ENCODE measurements at places on chromosomes 3 and 15.

GRCh38 chr3:130971208-130971607 lies 55.4 kb downstream of the ASTE1 start:
- no peak for DNase-seq

GRCh38 chr15:31069360-31070000 lies 32.0 kb downstream of the TRPM1 start:
- DNase-seq = no peak

- DNase-seq = no peak
These were observed 1156.1 kb downstream of the TBL1XR1 start for GRCh38 chr3:176041185-176041584.

- DNase-seq = no peak
These were observed 8.5 kb downstream of the GYG1 start for GRCh38 chr3:148999806-149000205.

- DNase-seq = peak; percentile 14
These were observed 311.4 kb downstream of the TBC1D5 start for GRCh38 chr3:17431004-17431403.

DNA sequence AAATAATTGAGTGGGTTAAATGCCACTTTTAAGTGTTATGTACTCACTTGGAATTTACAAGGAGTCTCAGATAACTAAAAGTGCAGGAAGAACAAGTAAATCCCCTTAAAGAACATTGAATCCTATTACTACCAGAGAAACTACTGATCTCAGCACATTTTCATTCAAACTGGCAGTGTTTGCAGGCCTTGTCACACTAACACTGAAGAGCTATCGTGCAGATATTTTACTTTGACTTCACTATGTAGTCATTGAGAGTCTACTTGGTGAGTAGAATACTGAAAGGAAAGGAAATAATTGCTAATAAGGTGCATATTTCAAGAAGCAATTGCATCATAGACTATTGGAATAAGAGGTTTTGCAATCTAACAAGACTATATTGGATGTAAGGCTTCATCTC lies 721.4 kb upstream of the CBLB start:
- no peak for DNase-seq

GRCh38 chr3:130686833-130687232 lies 59.8 kb downstream of the PIK3R4 start:
- DNase-seq = no peak

GRCh38 chr3:102002056-102002455 lies 152.7 kb downstream of the NFKBIZ start:
- no peak for DNase-seq

GRCh38 chr3:194485468-194485880 lies 1.3 kb downstream of the ATP13A3 start:
- no peak for DNase-seq

DNA sequence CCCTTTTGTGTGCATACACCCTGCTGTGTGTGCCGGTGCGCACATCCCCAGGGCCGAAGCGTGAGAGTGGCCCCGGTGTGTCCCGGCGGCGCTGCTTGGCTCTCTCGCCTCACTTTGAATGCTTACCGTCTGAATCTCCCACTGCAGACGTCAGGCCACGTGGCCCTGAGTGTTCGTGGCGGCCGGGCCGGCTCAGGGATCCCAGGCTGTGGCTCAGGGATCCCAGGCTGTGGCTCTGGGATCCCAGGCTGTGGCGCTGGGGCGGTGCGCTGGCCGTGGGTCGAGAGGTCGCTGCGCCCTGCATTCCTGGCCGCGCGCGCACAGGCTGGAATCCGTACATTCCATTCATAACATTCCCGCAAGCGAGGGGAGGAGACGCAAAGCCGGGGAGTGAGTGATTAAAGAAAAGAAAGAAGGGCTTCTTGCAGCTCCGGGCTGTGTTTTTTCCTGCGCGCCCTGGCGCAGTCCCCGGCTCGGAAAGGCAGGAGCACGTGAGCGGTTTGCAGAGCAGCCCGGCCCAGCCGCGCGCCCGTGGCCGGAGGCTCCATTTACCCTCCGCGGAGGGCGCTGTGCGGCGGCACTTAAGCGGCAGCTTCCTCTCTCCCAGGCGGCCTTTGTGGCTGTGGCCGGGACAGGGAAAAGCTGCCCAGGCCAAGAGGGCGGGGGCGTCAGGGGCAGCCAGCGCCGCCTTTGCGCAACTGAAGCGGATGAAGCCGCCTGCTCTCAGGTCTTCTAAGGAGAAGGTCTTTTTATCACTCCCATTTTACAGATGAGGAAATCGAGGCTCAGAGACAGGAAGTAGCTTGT lies 87.0 kb upstream of the ALDH1L1 start:
- DNase-seq = no peak

DNA sequence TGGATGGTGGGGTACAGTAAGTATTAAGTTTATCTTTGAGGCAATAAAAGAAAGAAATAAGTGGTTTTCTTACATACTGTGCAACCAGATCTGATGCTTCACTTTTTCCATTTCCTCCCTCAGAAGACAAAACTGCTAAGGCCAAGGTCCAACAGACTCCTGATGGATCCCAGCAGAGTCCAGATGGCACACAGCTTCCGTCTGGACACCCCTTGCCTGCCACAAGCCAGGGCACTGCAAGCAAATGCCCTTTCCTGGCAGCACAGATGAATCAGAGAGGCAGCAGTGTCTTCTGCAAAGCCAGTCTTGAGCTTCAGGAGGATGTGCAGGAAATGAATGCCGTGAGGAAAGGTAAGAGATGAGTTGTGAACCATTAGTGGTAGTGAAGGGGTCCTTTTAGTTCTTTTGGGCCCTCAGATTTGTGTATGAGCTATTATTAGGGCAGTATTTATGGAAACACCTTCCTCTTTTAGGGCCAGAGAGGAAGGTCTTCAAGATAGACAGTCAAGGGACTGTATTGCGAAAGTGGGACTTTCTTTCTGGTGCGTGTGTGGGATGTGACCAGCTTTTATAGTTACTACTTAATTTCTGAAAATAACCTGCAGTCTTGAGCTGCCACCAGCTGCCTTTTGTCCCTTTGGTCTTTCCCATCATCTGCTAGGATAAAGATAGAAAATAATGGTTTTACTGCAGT lies 4.6 kb downstream of the ALAS1 start:
- DNase-seq = no peak

GRCh38 chr15:98743177-98743576 lies 94.8 kb downstream of the IGF1R start:
- DNase-seq = no peak

GRCh38 chr15:97168704-97169475 lies 791.6 kb upstream of the ARRDC4 start:
- DNase-seq = peak; percentile 90

DNA sequence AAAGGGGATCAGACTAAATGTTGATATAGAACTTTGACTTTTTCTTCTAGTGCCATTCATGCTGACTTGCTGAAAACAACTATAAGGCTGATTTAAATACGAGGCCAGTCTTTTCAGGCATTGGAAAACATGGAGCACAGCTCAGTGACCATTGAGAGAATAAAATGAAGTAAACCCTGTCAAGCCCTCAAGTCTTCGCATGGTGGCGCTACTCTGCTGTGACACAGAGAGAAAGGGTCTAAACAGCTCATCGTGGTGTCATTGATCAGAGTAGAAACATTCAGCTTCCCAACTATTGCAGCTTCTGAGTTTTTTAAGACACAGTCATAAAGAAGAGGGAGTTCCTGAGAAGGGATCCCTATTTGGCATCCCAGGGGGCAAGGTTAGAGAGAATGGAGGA lies 716.2 kb downstream of the DIPK2A start:
- no peak for DNase-seq

GRCh38 chr15:40545457-40545856 lies 19.4 kb downstream of the CCDC32 start:
- no peak for DNase-seq

GRCh38 chr15:74425630-74426029 lies 8.1 kb downstream of the SEMA7A start:
- DNase-seq = no peak

DNA sequence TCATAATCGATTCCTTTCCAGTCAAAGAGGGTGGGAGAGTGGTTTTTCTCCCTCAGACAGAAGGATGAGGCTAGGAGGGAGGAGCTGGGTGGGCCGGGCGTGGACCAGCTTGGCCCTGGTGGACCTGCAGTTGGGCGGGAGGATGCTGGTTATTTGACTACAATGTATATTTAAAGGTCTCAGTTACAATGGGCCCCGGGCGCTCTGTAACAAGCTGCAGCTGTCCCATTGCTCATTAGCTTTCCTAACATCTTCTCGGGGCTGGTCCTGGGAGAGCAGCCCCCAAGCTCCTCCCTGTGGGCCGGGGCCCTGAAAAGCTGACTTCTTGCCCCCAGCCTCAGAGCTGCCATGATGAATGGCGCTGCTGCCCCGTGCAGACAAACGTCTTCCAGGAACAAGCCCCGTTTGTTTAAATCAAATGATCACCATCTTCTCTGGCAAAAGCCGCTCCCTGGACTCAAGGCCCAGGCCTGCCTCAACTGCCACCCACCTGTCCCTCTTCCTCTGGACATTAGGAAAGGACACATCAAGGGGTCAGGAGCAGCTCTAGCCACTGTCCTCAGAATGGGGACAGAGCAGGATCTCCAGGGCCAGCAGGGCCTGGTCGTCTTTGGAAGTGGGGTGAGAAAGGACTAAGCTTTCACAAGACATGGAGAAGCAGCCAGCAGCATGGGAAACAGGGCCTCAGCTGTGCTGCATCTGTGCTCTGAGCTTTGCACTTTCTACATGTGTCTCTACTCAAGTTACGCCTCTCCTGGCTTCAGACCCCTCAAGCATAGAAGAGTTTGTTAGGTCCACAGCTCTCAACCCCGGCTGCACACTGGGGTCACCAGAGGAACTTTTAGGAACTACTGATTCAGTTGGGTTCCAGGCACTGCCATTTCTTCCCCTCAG lies 38.6 kb downstream of the MAGEF1 start:
- DNase-seq = no peak

DNA sequence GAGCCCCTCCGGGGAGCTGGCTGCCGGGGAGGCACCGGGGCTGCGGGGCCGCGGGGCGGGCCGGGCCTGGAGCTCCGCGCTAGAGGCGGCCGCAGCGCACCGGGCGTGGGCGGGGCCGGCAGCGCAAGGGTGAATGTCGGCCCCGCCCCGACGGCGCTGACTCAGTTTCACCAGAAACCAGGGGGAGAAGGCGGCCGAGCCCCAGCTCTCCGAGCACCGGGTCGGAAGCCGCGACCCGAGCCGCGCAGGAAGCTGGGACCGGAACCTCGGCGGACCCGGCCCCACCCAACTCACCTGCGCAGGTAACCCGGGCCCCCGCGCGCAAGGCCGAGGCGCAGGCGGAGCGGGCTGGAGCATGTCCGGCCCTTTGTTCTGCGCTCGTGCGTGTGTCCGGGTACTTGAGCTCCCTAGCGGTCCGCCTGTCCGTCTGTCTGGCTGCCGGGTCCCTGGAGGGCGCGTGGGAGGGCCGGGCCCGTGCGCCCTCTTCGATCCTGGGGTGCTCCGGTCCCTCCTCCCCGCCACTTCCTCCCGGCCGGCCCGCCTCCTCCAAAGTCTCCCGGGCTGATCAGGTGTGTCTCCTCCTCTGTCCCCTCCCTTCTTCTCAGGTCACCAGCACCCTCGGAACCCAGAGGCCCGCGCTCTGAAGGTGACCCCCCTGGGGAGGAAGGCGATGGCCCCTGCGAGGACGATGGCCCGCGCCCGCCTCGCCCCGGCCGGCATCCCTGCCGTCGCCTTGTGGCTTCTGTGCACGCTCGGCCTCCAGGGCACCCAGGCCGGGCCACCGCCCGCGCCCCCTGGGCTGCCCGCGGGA lies at the start of gene SPINT1:
SPINT1 (plus strand) TSS at position 164 of the 811 bp plus-strand sequence; CDS start at position 671, 507 bp downstream.
- no peak for DNase-seq

GRCh38 chr3:52574056-52574965 lies 37.9 kb downstream of the UQCC5 start:
- DNase-seq = no peak

GRCh38 chr3:186152889-186153292 lies 44.0 kb upstream of the ETV5 start:
- no peak for DNase-seq

- DNase-seq = peak; percentile 29
These were observed 93.8 kb downstream of the MYRIP start for GRCh38 chr3:39903253-39903652.

DNA sequence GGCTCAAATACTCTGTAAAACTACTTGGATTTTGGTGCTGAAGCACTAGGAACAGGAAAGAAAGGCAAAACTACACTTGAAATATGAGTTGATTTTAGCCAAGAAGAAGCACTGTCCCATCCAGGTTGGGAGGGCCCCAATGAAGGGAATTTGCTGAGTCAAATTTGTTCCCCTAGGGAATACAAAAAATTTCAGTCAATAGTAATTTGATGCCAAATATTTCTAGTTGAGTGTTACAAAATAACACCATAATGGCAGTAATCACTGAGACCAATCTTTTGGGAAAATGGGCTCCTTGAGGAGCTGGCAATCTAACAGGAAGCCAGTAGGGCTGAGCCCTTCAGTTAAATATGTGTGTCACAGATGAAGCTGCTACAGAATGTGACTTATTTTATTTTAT lies 896.9 kb downstream of the DIPK2A start:
- DNase-seq = no peak

DNA sequence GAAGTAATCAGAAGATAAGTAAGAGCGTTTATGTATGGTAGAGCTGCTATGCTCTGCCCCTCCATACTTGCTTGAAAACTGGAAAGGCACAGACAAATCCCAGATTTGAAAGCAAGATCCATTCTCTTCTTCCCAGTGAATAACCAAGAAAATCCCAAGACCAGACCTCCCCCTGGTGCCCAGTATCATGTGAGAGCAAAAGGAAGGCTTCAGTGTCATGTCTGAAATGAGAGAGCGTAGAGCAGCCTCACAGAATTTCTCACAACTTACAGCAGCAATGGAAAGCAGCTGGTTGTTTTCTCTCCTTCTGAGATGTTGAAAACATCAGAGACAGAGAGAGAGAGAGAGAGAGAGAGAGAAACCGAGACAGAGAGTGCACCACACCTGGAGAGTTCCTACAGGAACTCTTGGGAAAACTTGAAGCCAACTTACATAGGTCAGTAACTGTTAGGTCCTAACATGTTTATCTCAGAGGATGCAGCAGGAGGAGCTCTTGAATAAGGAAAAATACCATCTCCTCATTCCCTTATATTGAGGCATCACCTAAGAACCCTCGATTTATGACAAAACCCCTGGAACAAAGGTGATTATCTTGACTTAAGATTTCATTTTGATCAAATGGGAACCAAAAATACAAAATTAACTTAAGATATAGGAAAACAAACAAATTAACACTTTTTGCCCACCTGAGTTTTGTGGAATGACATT lies 273.3 kb downstream of the NSUN3 start:
- peak; percentile 2 for DNase-seq

DNA sequence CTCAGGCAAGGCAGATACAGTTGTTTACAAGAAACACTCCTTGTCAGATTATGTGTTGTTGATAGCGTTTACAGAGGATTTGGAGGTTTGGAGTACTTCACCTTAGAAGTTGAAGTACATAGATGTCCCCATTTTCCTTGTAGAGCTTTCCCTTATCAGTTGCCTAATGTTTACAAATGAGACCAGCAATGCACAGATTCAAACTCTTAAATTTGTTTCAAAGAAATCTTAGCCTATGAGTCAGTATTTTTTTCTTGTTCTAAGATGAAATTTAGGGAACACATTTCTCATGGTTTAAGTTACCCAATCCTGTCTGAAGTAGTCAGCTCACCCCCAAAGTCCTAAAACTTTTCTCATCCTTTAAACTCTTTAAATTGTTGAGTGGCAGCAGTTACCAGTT lies 6.3 kb upstream of the EIF5A2 start:
- no peak for DNase-seq

All from NCI-H1092 treated with DMSO at 0.1 percent for 48 hours (cell line).